ENCODE measurements at places on chromosomes 5 and 9.

- no peak for DNase-seq
Measured at GRCh38 chr5:76755779-76756637, 40.1 kb downstream of the F2R start.

- DNase-seq, result no peak
Measured at GRCh38 chr9:84947412-84947972, 278.0 kb downstream of the NTRK2 start.

- no peak for DNase-seq
Measured at GRCh38 chr5:110371725-110372041, 354.8 kb downstream of the TMEM232 start.

DNA sequence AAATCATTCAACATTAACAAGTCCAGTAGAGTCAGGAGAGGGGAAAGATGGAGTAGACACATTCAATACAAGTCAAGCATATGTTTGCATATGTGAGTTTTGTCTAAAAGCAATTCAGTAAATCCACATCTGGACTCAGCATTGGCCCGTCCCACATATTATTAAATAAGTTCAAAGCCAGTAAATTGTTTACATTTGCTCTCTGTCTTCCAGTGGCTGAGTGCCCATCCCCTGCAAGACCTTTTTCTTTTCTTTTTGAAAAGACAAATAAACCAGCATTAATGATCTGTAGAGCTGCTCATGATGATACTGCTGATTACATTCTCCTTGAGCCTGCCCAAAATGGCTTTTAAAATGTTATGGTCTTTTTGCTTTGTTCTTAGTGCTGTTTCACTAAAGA, 71.1 kb downstream of the TNC start:
- DNase-seq, result no peak

- DNase-seq, result no peak
Measured at GRCh38 chr9:5578698-5579085, 50.2 kb upstream of the RIC1 start.

GRCh38 chr9:33813712-33814641, 3.0 kb upstream of the UBE2R2 start:
- peak; percentile 37 for DNase-seq

DNA sequence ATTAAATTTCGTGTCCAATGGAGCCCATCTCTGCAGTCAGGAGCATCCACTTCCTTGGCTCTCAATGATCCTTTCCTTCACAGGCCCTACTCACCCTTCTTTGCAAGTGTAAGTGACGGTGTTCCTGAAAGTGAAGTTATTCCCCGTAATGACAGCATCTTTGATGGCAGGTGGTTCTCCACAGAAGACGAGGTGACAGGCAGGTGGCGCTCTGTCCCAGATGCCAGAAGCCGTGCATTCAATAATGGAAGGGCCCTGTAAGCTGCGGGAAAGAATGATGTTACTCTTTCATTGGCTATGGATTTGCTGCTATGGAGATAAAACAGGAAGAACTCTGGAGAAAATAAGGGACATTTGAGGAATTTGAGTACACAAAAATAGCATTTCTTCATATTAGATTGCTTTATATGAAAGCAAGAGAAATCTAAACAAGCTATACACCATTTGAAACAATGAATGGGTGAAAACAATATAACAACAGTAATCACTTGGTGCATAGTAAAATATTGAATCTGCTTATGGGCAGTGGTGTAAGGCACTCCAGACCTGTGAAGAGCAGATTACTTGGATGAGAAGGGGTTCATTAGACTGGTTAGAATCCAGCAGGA, 89.9 kb upstream of the TXNDC8 start:
- no peak for DNase-seq

DNA sequence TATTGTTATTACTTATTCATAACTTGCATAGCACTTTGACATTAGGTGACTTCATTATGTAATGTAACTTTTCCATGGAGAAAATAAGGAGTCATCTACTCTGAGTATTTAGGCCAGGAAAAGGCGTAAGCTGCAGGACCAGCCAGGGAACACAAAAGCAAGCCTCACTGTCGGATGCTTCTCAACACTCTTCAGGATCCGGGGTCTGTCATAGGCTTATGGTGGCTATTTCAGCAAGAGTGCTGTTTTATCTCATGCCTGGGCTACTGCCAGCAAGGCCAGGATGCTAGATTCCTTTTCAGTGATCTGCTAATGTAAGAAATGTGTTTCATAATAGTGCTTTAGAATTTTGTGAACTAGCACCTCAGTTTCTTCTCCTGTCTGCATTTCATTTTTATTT, 162.4 kb downstream of the CHSY3 start:
- DNase-seq, result no peak

DNA sequence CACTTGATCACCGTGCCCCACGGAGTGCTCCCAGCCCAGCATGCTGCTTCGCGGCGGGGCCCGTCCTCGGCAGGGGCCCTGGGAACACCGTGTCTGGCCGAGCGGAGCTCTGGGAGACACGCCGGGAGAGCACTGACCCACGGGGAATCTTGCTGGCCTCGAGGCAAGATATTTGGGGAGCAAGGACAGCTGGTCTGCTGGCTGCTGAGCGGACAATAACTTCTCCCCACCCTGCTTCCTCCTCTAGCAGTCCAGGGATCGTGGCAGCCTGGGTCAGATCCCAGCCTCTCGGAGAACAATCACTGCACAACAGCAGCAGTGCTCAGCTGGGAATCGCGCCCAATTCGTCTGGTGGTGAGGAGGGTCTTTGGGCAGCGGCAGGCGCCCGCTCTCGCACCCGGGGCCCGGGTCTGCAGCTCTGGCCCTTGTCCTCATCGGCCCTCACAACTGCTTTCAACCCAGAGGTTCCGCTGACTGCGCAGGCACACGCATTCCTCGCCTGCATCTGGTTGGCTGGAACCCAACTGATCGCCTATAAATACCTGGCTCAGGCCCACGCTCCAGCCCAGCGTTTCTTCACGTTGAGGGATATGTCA, 43.4 kb downstream of the DBH start:
- DNase-seq, result no peak

GRCh38 chr9:23829580-23830475, 3.8 kb upstream of the ELAVL2 start:
- no peak for DNase-seq

GRCh38 chr5:73640861-73641320, 14.9 kb downstream of the ARHGEF28 start:
- DNase-seq, result no peak

DNA sequence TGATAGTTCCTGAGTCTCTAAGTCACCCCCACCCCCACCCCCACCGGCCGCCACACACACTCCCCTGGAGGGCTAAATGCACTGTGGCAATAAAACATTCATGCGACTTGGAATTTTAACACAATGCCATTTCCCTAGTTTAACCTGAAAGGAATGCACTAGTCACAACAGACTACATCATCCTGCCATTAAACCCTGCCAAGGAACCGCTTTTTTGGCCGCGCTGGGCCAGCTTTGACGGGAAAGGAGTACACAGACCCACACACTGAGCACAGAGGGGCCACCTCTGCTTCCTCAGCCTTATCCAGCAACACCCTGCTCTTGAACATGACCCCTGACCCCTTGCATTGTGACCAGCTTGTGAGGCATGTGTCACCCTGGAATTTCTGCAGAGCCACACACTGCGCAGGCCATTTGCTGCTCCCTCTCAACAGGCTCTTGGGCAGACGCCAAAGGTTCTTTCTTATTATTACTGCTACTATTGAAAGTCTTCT, 165.3 kb downstream of the BNC2 start:
- DNase-seq, result no peak

DNA sequence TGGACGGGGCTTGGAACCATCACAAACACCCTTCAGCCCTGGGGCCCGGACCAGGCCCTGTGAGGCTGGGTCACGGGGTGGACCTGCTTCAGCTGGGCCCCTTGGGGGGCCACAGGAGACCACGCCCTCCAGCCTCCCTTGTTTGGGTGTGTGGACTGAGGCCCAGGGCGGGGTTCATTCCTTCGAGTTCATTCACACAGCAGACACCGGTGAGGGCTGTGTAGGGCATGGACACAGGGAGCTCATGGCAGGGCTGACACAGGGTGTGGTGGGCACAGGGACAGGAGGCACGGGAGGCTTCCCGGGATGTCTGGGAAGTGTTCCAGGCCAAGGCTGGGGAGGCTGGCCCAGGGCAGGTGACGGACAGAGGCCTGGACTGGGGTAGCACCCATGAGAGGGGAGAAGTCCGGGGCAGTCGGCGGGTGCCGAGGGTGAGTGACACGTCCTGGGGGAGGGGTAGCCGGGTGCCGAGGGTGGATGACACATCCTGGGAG, 8.9 kb downstream of the DNLZ start:
- DNase-seq, result no peak

GRCh38 chr5:61332851-61333320, 828 bp downstream of the ZSWIM6 start:
- DNase-seq, result peak; percentile 19

- no peak for DNase-seq
Measured at GRCh38 chr5:404666-405241, 38.2 kb upstream of the EXOC3 start.

- DNase-seq, result peak; percentile 54
Measured at GRCh38 chr5:177378884-177379883, 5.0 kb upstream of the SLC34A1 start.

DNA sequence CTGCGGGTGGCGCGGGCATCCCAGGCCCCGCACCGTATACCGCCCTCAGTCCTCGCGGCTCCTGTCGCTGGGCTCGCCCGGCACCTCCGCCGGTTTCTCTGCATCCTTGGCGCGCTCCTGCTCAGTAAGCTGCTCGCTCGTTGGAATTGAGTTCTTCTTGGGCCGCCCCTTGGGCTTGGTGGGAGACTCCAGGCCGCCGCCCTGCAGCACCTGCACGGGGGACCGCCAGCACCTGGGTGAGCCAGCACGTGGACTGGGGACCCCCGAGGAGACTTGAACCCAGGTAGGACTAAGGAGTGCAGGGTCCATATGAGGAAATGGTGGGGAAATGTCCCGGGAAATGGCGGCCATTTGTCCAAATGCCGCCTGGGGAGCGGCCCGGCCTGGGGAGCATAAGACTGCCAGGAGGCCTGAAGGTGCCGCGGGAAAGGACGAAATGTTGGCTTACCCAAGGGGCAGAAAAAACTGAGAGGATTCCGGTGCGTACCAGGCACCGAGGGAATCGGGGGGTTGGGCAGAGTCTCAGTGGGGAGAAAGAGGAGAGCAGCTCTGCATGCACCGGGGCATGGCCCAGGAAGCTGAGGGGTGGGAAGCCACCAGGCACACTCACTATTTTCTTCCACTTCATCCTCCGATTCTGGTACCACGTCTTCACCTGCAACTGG, 2.9 kb downstream of the BARX1 start:
- no peak for DNase-seq

GRCh38 chr9:110126986-110127864, 80.7 kb downstream of the C9orf152 start:
- DNase-seq, result no peak

DNA sequence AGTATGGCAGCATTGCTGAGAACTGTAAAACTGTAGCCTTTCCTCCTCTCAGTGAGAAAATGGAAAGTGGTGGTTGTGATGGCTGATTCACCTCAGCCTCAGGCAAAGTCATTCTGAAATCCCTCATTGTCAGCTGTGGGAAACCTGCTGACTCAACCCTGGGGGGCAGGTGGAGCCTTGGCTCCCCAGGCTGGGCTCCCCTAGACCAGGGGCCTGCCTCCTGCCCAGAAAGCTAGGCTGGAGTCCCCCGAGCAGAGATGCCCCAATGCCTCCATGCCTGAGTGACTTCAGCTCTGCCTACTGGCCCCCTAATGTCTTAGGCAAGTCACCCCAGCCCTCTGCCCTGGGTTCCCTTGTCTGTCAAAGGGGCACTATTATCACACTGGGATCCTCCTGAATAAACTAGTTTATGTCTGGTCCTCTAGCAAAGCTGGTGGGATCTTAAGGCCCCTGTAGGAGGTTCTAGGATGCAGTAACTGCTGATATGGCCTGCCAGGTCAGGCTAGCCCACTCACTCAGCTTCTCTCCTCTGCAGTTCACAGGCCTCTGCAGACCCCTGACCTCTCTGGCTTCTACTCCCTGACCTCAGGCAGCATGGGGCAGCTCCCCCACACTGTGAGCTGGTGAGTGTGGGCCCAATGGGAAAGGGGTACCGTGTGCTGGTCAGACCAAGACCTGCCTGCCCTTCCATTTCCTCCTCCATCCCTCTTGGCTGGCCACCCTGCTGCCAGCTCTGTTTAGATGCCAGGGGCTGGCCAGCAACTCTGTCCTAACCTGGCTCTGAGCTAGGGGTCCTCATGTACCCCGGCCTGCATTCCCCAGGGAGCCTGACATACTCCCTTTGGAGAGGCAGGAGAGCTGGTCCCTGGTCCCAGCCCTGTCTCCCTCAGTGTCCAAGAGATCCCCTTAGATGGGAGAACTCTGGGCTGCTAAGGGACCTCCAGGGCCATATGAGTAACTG, 24.2 kb downstream of the TCF7 start:
- no peak for DNase-seq

DNA sequence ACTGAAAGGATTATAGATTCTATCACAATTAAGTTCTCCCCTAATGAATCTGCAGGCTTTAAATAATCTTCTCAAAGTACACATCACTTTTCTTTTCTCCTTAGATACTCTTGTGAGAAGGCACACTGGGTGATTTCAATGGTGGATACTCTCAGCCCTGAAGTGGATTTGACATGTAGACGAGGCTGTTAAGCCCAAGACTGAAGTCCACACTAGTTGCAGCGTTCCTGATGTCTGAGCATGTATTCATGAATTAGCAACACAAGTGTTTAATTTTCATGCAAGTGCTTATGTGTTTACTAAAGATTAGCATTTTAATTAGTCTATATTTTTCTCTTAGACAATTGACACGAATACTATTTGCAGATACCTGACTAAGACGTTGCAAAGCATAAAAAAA, 218.9 kb downstream of the TMEM161B start:
- no peak for DNase-seq

- peak; percentile 20 for DNase-seq
Measured at GRCh38 chr9:35814106-35814840, 569 bp downstream of the HINT2 start.

GRCh38 chr5:127375544-127376091, 85.0 kb downstream of the MEGF10 start:
- DNase-seq, result no peak

Data from CD4-positive, alpha-beta T cell treated with Interleukin-6 at 100 ng/mL for 8 hours (primary cell).